ENCODE measurements at places on chromosomes 11 and 22. TPM values are rescaled to one million over a fixed set of nuclear protein-coding genes. Genes with fewer than 3 reads are reported as not detected.

GGTLC2 gene
- total RNA-seq: not detected

SCGB2A2 gene
- not detected for total RNA-seq

OMP gene
- total RNA-seq: not detected

FKBP2 gene
- total RNA-seq: 35.0 TPM

MYEOV gene
- total RNA-seq: 0.14 TPM

AGBL2 gene
- total RNA-seq: 5.6 TPM

CHADL gene
- 1.6 TPM for total RNA-seq

PLEKHA7 gene
- total RNA-seq: 15.8 TPM

MB gene
- not detected for total RNA-seq

MUC6 gene
- total RNA-seq: not detected

OR52E2 gene
- not detected for total RNA-seq

GPHA2 gene
- total RNA-seq: 0.83 TPM

HEPACAM gene
- 0.17 TPM for total RNA-seq

OPCML gene
- total RNA-seq: 4.4 TPM

LRRN4CL gene
- total RNA-seq: 0.21 TPM
